ENCODE measurements at places on chromosomes 11 and 22.

- no peak for DNase-seq
Observed at GRCh38 chr11:18768978-18769377, 22.6 kb downstream of the PTPN5 start.

DNA sequence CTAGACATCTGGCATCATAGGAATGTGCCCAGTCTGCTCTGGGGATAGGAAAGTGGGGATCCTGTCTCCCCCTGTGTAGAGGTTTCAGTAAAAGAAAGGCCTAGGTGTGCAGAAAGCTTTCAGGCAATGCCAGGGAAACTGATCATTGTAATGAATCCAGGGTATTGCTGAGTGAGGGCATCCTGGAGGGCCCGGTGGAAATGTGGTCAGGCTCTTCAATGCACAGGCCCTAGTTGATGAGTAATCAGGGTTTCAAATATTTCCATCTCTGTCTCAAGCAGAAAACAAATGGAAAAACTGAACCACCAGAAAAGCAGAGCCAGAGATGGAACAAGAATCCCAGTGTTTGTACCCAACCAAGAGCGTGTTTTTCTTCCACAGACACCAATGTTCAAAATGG lies 2.0 kb downstream of the CD3E start:
- DNase-seq, result no peak

DNA sequence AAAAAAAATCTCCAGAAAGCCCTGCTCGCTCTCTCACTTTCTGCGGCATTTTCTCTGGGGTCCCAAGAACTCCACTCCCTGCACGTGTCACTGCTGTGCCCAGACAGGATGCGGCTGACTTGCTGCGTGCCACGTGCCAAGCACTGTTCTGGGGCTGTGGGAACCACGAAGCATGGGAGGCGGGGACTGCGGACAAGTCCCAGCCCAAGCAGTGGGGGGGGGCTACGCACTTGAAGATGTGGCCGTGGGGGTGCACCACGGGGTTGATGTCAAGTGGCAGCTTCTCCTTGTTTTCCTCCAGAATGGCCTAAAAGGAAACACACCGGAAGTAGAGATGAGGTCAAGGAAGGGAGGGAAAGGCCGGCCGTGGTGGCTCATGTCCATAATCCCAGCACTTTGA lies 10.8 kb downstream of the TTLL12 start:
- no peak for DNase-seq

- DNase-seq, result no peak
Observed at GRCh38 chr11:18715476-18715875, 10.5 kb downstream of the IGSF22 start.

GRCh38 chr11:127485541-127485940 lies 485.0 kb upstream of the KIRREL3 start:
- no peak for DNase-seq

DNA sequence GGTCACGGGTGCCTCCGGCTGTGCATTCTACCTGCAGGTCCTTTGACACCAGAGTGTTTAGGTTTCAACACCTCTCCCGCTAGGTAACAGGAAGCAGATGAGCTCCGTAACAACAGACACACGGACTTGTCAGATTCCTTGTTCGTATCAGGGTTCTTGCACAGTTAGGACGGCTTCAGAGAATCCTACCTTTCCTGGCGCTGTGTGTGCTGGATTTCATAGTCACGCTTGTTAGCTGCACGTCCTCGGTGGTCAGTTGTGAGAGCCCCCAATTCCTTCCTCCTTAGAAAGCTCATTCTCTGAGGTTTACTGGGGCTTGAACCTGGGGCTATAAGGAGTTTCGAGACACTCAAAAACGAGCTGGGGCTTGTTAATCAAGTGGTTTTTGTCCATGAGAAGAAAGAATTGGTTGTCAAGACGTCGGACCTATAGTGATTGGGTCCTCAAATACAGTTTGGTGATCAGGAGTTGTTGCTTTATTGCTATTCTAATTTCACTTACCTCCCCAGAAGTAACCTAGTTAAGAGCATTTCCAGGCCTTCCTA lies 664 bp downstream of the DDB2 start:
- DNase-seq, result no peak

- DNase-seq, result peak; percentile 46
Observed at GRCh38 chr11:64306876-64307622, 1.7 kb downstream of the ESRRA start.

DNA sequence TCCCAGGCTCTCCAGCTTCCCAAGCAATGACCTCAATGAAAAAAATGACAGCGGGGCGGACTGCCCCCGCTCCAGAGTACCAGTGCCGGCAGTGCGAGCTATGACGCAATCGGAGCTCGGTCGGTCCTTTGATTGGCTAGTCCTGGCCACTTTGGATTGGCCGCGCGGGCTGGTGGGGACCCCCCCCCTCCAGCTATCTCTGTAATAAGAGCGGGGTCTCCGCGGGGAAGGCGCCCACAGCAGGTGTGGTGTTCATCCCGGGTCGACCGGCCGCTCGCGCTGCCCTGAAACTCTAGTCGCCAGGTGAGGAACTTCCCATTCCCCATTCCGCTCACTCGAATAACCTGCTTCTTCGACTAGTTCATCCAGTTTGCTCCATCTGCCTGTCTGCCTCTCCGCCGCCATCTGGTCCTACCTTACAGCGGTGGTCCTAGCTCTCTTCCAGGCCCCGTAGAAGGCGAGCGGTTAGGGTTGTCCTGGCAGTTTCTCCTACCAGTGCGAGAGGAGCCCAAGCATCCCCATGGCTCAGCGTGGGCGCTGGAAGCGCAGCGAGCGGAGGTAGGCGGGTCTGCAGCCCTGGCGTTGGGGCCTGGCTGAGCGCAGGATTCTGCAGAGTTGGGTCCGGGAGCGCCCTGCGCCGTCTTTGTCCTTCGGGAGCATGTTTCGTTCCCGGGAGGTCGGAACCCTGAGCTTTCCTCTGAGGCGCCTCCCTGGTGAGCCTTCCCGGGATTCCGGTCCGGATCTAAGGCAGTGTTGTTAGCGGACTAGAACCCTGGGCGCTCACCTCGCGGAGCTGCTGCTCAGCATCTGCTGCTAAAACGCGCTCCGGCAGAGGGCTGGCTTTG lies at the start of gene CALCB:
TSS of gene CALCB (plus strand) at position 233 of the 845 bp plus-strand sequence. CDS start 1,126 bp downstream, outside the sequence.
- no peak for DNase-seq

GRCh38 chr22:38494498-38494897 lies 11.6 kb downstream of the DDX17 start:
- DNase-seq, result no peak

- no peak for DNase-seq
Observed at GRCh38 chr11:123601136-123601535, 53.3 kb downstream of the SCN3B start.

DNA sequence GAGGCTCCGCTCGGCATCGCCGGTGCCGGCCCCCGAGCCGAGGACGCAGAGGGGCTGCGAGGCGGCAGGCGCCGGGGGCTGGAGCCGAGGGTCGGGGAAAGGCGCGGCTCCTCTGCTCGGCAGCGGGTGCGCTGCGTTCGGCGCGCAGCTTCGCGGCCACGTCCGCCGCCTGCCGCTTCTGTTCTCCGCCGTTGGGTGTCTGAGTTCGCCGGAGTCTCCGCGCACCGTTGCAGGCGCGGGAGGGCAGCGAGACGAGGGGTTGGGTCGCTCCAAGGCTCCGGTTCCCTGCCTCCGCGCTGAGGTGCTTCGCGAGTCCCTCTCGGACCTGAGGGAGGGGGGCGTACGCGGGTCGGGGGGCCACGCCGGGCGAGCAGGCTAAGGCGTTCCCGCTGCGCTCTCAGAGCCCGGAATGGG lies 347 bp downstream of the MN1 start:
- DNase-seq, result peak; percentile 3

DNA sequence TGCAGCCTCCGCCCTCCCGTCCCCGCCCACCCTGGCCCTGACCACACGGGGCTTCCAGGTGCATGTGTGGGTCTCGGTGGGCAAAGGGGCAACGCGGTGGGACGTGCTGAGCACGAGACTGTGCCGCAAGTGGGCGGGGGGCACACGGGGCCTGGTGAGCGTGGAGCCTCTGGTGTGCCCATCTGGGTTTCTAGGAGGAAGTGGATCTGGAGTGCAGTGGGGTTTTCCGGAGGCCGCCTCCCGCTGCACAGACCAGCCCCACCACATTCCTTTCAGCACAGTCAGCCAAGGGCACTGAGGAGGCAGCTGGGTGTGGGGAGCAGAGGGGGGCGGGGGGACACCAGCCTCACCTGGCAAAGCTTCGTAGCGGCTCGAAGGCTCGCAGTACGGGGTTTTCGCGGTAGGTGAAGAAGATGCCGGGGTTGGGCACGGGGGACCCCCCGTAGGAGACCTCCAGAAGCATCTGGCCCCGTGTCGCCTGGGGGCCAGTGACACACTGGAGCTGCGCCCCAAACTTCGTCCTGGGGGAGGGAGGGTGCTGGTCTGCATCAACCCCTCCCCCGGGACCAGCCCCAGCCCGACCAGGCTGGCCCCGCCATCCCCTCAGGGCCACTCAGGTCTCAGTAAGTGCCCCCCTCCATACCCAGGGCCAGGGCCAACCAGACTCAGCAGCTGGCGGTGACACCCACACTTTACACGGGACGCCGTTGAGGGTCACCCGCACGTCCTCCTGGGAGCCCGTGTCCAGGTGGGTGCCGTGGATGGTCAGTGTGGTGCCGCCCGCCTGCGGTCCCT lies 12.4 kb upstream of the MAPK11 start:
- DNase-seq, result peak; percentile 69

DNA sequence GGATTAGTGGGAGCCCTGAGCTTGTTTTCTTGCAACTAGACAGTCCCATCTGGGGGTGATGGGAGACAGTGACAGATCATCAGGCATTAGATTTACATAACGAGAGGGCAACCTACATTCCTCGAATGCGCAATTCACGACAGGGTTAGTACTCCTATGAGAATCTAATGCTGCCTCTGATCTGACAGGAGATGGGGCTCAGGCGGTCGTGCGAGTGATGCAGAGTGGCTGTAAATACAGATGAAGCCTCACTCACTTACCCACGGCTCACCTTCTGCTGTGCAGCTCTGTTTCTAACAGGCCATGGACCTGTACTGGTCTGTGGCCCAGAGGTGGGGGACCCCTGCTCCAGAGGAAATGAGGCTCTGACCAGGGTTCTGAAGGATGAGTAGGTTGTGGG lies 125.5 kb downstream of the FBXO7 start:
- no peak for DNase-seq

DNA sequence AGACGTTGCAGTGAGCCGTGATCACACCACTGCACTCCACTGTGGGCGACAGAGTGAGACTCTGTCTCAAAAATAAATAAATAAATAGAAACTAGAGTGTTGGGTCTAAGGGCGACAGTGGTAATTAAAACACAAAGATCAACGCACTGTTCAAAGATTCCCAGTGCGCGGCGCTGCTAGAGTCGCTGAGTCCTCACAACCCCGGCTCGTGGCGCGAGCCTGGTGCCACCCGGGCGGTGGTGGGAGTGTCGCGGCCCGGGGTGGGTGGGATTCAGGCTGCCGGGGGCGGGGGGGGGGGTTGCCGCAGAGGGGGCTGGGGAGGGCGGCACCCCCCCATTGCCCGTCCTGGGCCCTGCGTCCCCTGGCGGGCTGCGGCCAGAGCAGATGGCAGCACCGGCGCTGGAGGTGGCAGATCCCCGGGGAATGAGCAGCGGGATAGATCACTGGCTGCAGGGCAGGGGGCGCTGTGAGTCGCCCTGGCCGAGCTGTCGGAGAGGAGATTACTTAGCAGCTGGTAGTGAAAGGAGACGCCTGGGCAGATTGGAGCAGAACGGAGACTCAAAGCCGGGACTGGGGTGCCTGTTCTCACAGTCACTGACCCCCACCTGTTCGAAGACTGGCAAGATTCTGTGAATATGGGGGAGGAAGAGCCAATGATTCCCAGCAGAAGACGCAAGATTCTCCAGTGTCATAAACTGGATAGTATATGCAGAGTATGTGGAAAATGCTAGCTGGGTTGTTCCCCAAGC lies 30.2 kb upstream of the APOBEC3A start:
- DNase-seq, result peak; percentile 82

GRCh38 chr11:62004473-62004872 lies 37.0 kb upstream of the FTH1 start:
- no peak for DNase-seq

GRCh38 chr11:72776117-72776843 lies 17.6 kb downstream of the STARD10 start:
- no peak for DNase-seq

DNA sequence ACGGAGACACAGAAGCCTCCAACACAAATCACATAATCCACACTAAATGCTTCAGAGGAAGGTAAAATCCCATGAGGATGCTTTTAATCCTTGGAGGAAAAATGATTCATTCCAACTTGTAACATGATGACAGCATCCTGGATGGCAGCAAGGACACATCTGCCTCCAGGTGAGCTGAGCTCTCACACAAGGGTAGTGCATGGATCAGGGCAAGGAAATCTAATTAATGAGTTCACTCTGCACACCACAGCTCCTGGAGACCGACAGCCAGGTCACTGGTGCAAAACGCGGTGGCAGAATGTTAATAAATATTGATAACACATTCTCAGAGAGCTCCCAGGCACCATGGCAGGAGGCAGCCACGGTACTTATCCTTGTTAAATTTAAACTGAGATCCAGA lies 40.3 kb upstream of the CYP2D6 start:
- no peak for DNase-seq

GRCh38 chr11:10287140-10287539 lies 6.9 kb downstream of the SBF2 start:
- no peak for DNase-seq

DNA sequence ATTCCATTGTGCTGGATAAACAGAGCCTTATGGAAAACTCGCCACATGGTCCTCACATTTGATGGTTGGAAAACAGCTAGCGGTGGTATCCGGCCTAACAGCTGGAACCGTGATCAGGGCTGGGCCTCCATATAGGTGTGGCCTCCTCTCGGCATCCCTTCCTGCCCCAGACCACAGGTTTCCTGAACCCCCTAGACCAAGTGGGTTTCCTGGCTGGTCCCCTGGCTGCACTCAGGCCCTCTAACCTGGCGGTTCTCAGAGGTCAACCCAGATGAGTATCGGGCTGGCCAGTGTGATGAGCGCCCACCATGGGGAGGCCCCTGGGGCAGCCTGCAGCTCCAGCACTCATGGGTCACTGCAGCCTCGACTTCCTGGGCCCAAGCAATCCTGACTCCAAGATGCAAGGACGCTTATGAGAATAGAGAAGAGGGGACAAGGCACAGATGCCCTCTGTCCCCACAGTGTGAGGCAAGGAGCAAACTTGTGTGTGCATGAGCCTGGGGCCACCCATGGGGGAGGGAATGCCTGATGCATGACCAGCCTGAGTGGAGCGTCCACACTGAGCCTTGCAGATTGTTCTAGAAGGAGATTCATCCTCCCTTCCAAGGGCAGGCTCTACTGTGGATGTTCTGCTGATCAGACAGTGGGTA lies 53.4 kb upstream of the WNT7B start:
- DNase-seq, result no peak

Data from A549 (cell line).